ENCODE measurements at places on chromosomes 11 and 22.

DNA sequence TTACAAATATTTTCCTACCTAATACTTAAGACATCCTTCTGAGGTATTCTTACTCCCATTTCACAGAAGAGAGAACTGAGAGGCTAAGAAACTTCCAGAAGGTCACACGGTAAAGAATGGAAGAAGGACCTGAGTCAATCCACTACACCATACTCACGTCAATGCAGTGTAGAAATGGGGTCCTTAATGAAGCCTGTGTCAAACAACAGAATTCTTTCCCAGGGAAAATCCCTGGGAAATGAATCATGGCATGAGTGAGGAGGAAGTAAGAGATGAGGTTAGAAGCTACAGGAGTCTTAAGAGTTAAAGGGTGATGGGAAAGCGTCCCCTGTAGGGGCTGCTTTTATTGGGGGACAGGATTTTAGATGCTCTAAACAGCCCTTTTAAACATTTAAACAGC, 147.9 kb downstream of the C11orf91 start:
- no peak for DNase-seq

- no peak for DNase-seq
These were observed 3.0 kb upstream of the CHEK1 start for GRCh38 chr11:125621995-125622394.

GRCh38 chr11:11789735-11790369, 51.9 kb upstream of the USP47 start:
- DNase-seq: no peak

DNA sequence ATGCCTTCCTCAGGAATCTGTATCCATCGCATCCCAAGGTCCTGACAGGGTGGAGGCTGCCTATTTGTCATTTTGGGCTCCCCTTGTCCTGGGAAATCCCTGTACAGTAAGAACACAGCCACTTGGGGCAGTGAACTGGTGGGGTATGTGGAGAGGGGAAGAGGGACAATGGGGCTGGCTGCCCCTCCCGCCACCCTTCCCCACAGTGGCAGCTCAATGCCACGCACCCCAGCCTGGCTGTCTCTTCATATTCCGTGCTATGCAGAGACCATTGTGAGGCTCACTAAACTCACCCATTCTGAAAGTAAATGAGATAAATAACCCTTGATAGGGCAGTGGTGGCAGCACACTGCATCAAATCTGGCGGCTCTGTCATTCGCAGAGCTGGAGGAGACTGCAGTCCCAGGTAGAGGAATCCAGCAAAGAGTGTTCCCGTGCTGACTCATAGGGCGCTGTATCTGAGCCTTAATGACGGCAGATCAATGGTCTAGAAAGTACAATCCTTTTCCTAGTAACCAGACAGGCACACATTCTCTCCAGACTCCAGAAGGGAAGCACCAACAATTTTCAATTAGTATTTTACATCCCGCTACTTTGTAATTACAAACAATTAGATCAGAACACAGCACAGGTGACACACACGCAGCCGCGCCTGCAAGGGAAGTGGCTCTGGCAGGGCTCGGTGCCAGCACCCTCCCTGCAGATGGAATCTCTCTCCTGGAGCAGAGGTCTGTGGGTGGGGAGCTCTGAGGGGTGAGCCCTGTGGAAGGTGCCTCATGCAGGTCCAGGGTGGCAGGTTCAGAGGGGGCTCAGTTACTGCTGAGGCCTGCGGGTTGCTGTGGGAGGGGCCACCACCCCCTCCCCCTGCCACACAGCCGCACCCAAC, 167.9 kb upstream of the B3GAT1 start:
- DNase-seq: no peak

DNA sequence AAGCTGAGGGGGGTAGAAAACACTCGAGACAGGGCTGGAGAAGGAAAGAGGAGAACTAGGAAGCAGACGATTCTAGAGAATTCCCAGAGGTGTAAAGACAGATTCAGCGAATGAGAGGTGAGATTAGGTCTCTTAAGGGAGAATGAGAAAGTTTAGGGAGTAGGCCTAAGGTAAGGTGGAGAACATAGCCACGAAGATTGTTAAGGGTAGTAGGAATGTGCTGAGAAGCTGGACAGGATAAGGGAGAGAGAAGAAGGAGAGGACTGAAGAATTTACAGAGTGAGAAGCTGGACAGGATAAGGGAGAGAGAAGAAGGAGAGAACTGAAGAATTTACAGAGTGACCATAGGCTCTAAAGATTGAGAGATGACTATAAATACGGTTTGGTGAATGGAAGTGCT, 908 bp downstream of the PPME1 start:
- no peak for DNase-seq

DNA sequence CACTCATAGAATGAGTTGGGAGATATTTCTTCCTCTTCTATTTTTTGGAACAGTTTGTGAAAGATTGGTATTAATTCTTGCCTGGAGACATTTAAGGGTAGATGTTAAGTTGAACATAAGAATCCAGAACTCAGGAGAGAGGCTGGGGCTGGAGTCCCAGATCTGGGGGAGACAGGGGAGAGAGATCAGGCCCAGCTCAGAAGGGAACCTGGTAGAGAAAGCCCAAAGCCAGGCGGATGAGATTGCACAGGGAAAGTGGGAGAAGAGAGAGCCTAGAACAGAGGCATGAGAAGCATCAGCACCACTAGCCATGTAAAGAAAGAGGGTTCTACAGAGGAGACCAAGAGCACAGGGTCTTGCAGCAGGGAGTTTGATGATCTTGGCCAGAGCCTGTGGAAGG, 13.0 kb upstream of the GNAZ start:
- DNase-seq: no peak

GRCh38 chr11:14417617-14418374, 58.8 kb upstream of the RRAS2 start:
- no peak for DNase-seq

GRCh38 chr11:122342089-122342744, 226.2 kb upstream of the BLID start:
- no peak for DNase-seq

GRCh38 chr11:105224482-105225253, 85.1 kb upstream of the CARD18 start:
- no peak for DNase-seq

- DNase-seq: no peak
These were observed 7.6 kb downstream of the EIF3F start for GRCh38 chr11:7994581-7995278.

DNA sequence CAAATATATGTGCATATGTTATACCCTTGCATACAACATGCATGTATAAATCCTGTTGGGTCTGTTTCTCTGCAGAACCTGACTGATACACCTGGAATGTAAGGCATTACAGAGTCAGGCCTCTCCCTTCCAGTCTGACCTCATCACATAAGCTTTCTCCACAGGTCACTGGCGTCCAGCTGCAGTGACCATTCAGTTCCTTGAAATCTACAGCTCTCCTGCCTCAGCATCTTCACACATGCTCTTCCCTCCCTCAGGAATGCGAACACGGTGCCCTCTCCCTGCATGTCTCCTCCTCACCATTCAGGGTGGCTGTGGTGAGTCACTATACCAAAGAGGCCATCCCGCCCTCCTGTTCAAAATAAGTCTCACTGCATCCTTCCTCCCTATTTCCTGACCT, 657.8 kb upstream of the B3GAT1 start:
- no peak for DNase-seq

GRCh38 chr11:665062-665703, 28.1 kb downstream of the DRD4 start:
- DNase-seq: no peak

GRCh38 chr11:293271-293851, 4.4 kb downstream of the PGGHG start:
- DNase-seq: no peak

GRCh38 chr11:36073411-36074203, 129.7 kb downstream of the LDLRAD3 start:
- DNase-seq: no peak
